ENCODE measurements at places on chromosomes 12 and 14. TPM values are rescaled to one million over a fixed set of nuclear protein-coding genes. Genes with fewer than 3 reads are reported as not detected.

- no peak within 1 kb of the TSS for H3K27ac ChIP-seq
- no peaks in the 10 kb centered on the region for H3K36me3 ChIP-seq
- H3K27me3 ChIP-seq = peaks cover 37% of the 10 kb centered on the region
- H3K4me1 ChIP-seq = peaks cover 17% of the 10 kb centered on the region
These were observed at the start of gene PPM1H for GRCh38 chr12:62934799-62935674. TSS of gene PPM1H (minus strand) at chr12:62935150. CDS start at chr12:62934736, 414 bp downstream.

DNA sequence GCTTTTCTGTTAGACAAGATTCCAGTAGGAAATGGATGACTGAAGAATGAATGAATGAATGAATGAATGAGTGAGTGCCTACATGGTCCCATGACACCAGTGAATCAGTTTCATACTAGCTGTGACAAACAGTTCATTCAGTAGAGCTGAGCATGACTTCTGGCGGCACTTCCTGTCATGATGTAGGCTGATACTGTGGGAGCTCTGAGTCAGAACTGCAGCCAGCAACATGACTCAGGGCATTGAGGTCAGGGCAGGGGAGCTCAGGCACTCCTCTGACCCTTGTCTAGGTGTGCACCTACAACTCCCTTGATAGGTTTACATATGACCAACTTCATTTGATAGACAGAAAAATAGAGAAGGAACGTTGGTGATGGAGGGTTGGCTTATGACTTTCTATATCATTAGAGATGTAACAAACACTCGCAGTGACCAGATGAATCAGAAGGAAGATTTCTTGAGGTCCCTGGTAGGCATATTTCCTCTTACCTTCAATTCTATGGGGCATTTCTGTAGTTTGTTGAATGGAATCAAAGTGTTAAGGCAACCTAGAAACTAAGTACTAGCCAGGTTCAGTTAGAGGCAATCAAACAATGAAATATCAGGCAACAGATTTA lies 139.3 kb upstream of the ARHGAP5 start:
- H3K36me3 ChIP-seq = no peaks in the 10 kb centered on the region
- no peak overlapping the region for H3K4me3 ChIP-seq
- no peak for DNase-seq

GRCh38 chr14:24273422-24273998 lies 2.1 kb upstream of the RABGGTA start:
- H3K4me1 ChIP-seq = peaks cover 78% of the 10 kb centered on the region
- peaks cover 17% of the 10 kb centered on the region for H3K36me3 ChIP-seq
- peak overlapping the region; percentile 64 for H3K4me3 ChIP-seq
- H3K27ac ChIP-seq = peak overlapping the region; percentile 96

- H3K4me1 ChIP-seq = no peaks in the 10 kb centered on the region
- H3K27me3 ChIP-seq = no peaks in the 10 kb centered on the region
- H3K4me3 ChIP-seq = no peak overlapping the region
- H3K36me3 ChIP-seq = no peaks in the 10 kb centered on the region
- DNase-seq = no peak
These were observed 147.5 kb downstream of the KITLG start for GRCh38 chr12:88432531-88433490.

GRCh38 chr12:30286345-30286926 lies 409.2 kb downstream of the IPO8 start:
- no peak overlapping the region for H3K4me3 ChIP-seq
- H3K27me3 ChIP-seq = no peaks in the 10 kb centered on the region
- no peak overlapping the region for H3K27ac ChIP-seq
- no peaks in the 10 kb centered on the region for H3K36me3 ChIP-seq
- DNase-seq = no peak

DNA sequence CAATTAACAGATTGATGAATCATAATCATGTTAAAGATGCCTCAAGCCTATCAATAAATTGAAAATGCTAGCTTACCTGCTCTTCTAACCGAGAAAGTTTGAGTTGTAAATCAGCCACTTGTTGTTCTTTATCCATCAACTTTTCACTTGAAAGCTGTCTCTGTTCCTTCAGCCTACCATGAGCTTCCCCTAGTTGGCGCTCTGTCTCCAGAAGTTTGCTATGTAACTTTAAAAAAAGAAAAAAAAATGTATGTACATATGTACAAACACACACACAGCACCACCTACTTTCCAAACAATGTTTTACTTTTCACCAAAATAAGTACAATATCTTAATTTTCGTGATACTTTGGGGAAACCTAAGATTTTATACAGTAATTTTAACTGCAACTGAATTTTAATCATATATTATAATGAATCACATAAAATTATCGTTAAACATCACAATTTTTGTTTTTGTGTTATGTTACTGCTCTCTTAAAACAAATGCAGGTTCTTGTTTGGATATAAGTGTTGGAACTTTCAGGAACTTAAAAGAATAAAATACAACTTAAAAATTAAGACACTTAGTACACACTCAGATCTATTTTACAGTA lies 101.2 kb downstream of the EEA1 start:
- DNase-seq = no peak
- H3K36me3 ChIP-seq = peaks cover 32% of the 10 kb centered on the region
- H3K27me3 ChIP-seq = no peaks in the 10 kb centered on the region
- no peak overlapping the region for H3K27ac ChIP-seq

- no peak overlapping the region for H3K4me3 ChIP-seq
- DNase-seq = no peak
- peaks cover 9% of the 10 kb centered on the region for H3K4me1 ChIP-seq
These were observed 113.9 kb downstream of the GCH1 start for GRCh38 chr14:54788701-54789100.

DNA sequence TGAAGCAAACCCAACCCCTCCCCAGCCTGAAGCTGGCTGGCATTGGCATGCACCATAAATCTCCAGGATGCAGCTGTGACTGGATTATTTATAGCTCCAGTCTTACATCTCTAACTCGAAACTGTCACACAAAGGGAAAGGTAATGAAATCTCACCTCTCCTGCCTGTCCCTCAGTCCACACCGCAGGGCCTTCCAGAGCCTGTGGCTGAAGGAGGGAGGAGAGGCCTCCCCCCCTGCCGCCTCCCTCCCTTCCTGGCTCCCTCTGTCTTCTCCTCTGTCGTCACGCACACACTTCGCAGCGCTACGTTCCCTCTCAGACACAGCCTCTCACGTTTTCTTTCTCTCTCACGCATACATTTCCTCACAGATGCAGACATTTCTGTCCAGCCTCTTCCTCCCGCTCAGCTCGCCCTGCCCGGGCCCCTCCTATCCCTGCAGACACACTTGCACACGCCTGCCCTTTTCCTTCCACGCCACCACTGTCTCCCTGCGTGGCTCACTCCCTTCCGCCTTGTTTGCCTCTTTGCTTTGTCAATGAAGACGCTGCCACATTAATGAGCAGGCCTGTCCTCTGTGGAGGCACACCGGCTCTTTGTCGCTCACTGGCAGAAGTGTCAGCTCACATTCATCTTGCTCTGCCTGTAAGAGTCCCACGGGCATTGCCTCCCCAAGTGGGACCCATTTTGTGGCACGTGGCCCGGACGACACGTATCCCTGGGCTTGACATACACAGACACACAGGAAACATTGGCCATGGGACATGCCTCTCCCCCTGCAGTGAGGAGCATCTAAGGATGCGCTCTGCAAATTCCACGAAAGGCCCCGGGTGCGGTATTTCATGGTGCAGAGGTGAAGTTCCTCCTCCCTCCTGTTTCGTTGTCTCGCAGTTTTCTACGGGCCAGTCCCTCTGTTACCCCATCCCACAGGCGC lies 27.9 kb downstream of the IRF2BPL start:
- peak overlapping the region; percentile 62 for H3K27ac ChIP-seq
- no peak for DNase-seq
- peak overlapping the region; percentile 80 for H3K4me3 ChIP-seq
- H3K27me3 ChIP-seq = no peaks in the 10 kb centered on the region
- peaks cover 32% of the 10 kb centered on the region for H3K4me1 ChIP-seq

DNA sequence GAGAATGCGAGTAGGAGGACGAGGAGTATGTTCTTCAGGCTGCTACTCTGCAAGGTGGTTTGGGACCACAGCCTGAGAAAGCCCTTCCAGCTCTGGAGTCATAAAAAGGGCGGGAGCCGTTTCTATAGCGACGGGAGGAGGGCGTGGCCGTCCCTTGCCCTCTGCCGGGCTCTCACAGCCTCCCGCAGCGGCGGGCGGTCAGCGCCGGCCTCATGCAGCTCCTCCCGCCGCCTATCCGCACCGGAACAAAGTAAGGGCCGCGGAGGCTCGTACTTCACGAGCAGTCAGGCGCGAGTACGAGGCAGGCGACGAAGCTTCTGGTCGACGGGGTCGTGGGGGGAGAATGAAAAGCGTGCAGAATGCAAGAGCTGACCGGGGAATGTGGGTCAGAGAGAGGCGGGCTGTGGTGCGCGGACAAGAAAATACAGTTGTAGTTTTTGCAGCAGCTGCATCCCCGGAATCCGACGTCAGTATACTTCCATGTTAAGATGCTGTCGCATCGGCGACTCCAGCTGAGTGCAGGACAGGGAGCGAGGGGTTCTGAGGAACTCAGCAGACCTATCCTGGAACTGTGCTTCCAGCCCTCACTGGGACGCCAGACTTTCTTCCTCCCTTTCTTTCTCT lies at the start of gene DYRK4:
DYRK4 (plus strand) TSS at position 175 of the 624 bp plus-strand sequence; CDS start at position 213, 38 bp downstream.
- no peak for DNase-seq
- H3K4me3 ChIP-seq = peak within 1 kb of the TSS; percentile 56
- H3K27ac ChIP-seq = no peak within 1 kb of the TSS

GRCh38 chr12:113931517-113931916 lies 34.6 kb downstream of the RBM19 start:
- no peaks in the 10 kb centered on the region for H3K27me3 ChIP-seq
- no peaks in the 10 kb centered on the region for H3K4me1 ChIP-seq
- no peak overlapping the region for H3K27ac ChIP-seq
- peaks cover 93% of the 10 kb centered on the region for H3K36me3 ChIP-seq

DNA sequence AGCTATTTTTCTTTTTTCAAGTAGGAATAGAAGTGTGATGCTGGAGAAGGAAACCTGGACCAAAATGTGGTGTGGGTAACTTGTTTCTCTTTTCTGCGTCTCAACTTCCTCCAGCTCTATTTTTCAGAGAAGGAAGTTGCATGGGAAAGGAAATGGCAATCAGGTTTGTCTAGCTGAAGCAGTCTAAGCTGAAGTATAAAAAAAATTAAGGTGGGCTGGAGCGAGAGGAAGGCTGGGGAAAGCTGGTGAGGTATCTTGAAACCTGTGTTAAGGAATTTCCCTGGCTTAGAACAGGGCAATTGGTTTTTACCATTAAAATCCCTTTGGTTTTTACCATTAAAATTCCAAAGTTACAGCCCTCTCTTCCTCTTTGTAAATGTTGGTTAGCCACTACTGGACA lies 34.2 kb upstream of the NINJ2 start:
- peak overlapping the region; percentile 35 for H3K4me3 ChIP-seq
- peaks cover 1% of the 10 kb centered on the region for H3K36me3 ChIP-seq
- H3K27me3 ChIP-seq = no peaks in the 10 kb centered on the region
- no peak for DNase-seq

DNA sequence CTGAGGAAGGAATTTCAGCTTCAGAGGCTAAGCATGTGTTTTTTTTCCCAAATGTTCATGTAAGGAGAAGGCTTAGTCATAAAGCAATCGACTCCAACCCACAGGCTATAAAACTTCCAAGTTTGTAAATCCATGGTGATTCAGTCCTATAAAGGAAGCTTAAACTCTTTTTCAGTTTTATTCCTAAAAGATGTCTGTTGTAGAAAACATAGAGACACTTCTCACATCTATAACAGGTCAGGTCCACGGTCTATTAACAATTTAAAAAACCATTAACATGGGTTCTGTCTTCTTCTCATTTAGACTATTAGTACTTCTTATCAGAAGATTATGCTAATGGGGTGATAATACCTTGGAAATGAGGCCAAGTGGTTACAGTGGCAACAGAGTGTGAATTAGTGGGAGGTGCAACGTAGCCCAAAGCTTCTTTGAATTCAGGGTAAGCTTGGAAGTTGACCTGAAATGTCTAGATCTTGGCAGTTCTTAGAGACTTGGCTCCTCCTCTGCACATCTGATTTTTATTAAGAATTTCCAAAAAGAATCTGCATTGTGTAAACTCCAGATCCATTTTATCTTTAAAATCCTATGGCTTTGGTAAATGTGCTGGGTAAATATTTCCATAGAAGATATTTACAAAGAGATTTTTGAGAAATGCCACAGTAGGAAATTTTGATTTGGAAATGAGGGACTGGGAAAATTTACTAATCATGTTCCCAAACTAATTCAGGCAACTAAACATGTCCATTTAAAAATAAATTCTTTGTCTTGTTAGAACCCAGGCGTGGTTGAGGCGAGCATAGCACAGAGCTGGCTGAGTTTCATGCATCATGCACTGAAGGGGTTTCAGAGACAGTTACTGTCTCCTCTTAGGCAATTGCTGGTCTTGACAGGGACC lies 86.4 kb downstream of the EML1 start:
- no peak overlapping the region for H3K4me3 ChIP-seq
- peaks cover 29% of the 10 kb centered on the region for H3K27me3 ChIP-seq
- H3K27ac ChIP-seq = no peak overlapping the region
- H3K36me3 ChIP-seq = no peaks in the 10 kb centered on the region
- DNase-seq = no peak
- H3K4me1 ChIP-seq = no peaks in the 10 kb centered on the region

- no peaks in the 10 kb centered on the region for H3K4me1 ChIP-seq
- no peak overlapping the region for H3K27ac ChIP-seq
- H3K4me3 ChIP-seq = no peak overlapping the region
- H3K27me3 ChIP-seq = peaks cover 5% of the 10 kb centered on the region
- DNase-seq = no peak
- H3K36me3 ChIP-seq = no peaks in the 10 kb centered on the region
These were observed 160.9 kb downstream of the EPS8 start for GRCh38 chr12:15627995-15628945.

- no peaks in the 10 kb centered on the region for H3K27me3 ChIP-seq
- H3K4me3 ChIP-seq = no peak overlapping the region
- DNase-seq = no peak
- peaks cover 36% of the 10 kb centered on the region for H3K4me1 ChIP-seq
These were observed 8.5 kb downstream of the COX14 start for GRCh38 chr12:50120521-50120920.

- H3K4me3 ChIP-seq = peak overlapping the region; percentile 100
- H3K4me1 ChIP-seq = peaks cover 50% of the 10 kb centered on the region
- peaks cover 35% of the 10 kb centered on the region for H3K36me3 ChIP-seq
These were observed 3.7 kb upstream of the ZFP36L1 start for GRCh38 chr14:68796418-68797101.

DNA sequence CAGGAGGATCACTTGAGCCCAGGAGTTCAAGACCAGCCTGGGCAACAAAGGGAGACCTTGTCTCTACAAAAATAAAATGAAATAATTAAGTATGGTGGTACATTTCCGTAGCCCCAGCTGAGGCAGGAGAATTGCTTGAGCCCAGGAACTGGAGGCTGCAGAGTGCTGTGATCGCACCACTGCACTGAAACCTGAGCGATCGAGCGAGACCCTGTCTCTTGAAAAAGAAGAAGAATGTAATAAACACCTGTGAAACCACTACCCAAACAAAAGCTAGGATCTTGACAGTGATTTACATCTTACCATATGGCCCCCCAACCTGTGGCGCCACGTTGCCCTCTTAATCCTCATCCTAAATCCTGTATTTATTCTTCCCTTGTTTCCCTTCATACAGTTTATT lies 5.7 kb upstream of the DTX1 start:
- H3K4me1 ChIP-seq = peaks cover 66% of the 10 kb centered on the region
- peak overlapping the region; percentile 55 for H3K4me3 ChIP-seq
- no peaks in the 10 kb centered on the region for H3K36me3 ChIP-seq
- H3K27me3 ChIP-seq = no peaks in the 10 kb centered on the region
- H3K27ac ChIP-seq = peak overlapping the region; percentile 75

The ANO2 gene
- total RNA-seq = not detected

The SERPINA12 gene
- total RNA-seq = not detected

The CDCA4 gene
- 11.7 TPM for total RNA-seq

The RNASE1 gene
- not detected for total RNA-seq

The TAS2R20 gene
- 1.7 TPM for total RNA-seq

The EVL gene
- 272 TPM for total RNA-seq

The GPR132 gene
- total RNA-seq = 48.5 TPM
